Stimulated activated CD8-positive, alpha-beta memory T cell treated with anti-CD3 and anti-CD28 coated beads, Interleukin-2, amount 100 ng/mL, for 1 hour (primary cell): ENCODE measurements at places on chromosomes 3 and 15.

DNA sequence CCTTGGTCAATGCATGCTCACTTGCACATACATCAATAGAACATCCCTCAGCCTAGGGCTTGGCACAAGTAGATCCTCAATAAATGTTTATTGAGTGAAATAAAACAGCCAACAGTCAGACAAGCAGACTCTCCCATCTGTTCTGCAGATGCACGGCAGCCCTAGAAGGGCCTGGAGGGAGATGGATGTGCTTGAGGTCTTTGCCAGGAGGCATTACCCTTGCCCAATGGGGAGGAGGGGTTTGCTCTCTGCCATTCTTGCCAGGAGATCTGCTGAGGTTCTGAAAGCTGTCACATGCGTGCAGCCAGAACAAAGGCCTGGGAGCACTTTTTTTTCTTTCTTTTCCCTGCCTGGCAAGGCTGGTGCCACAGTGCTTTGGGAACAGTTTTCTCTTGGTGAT is 349.3 kb upstream of the THRB start:
- DNase-seq = no peak

- DNase-seq = no peak
Observed at GRCh38 chr3:130789782-130790322, 43.2 kb upstream of the PIK3R4 start.

GRCh38 chr15:40901053-40901443 is 6.8 kb downstream of the VPS18 start:
- DNase-seq = no peak

DNA sequence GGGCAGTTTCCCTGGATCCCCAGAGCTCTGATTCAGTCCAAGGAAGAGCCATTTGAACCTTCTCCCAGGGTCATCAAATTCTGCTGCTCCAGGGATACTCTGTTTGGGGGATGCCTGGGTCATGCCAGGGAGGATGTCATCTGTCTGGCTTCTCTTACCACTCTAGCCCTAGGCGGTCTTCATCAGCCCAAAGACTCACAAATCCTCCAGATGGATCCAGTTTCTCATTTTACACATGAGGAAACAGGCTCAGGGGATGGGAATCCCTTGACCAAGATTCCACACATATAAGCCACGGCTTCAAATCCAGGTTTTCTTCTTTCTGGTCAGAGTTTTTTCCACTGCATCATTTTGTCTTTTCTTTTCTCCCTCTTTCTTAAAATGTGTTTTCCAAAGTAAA is 36.7 kb downstream of the SLC28A1 start:
- DNase-seq = no peak

- no peak for DNase-seq
Observed at GRCh38 chr3:162161595-162161994, 665.0 kb downstream of the OTOL1 start.

DNA sequence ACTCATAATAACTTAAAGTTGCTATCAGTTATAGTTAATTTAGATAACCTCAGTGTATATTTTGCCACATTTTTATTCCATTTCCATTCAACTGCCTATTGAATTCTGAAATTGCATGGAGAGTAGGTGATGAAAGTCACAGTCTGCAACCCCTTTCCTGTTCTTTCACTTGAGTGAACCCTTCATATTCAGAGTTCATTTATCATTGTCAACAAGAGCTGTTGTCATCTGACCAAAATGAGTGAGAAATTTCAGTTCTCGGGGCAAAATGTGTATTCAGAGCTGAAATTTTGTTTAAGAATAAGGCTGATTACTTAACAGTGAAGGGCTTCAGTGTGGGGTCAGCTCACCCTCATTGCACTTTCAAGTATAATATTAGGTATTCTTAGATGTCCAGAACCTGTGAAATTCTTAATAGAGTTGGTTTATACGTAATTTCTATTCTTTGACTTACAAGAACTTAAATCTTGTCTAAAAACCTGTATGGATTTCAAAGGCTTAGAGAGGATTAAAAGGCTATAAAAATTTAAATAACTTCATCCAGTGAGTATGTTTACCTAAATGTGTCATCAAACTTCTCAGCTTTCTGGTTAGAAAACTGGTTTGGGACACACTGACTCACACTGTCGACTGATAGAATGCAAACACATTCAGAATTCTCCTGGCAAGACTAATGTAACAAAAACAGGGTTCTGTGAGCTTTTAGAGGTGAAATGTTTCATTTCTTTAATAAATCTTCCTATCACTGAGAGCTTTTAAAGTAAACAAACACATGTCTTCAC is 92.2 kb downstream of the CMSS1 start:
- DNase-seq = no peak

DNA sequence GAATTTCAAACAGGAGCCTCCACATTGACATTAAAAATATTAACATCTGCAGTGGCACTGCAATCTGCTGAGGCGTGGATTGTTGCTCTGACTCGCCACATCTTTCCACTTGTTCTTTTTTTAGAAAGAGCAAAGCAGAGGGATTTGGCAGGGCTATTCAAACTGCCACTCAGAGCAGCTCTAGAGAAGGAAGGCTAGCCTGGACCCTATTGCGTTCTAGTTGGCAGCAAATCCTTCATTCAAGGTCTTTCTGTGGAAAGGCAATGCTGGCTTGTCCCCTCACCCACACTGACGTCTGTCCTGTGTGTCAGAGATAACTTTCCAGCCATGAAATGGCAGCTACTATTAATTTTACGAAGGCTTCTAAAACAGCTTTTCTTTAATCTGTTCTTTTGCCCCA is 483.2 kb upstream of the SGO1 start:
- no peak for DNase-seq

DNA sequence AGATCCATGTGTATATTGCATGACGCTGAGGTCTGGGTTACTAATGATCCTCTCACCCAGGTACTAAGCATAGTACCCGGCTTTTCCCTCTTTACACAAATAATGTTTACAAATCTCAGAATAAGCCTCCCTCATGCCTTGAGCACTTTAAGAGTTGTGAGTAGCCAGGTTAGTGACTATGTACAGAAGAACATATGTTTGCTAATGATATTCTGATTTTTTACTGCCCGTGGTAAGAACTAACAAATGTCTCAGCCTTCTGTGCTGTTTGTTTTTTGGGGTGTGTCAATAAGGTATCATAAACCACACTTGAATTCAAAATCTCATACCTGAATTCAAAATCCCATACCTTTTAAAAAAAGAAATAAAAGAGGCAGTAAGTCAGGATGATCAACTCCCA is 59.5 kb downstream of the ABCC5 start:
- no peak for DNase-seq
